ENCODE measurements at places on chromosomes 6 and 20.
A peak's percentile ranks its signal among the peaks of the same experiment; 100 is the strongest.

DNA sequence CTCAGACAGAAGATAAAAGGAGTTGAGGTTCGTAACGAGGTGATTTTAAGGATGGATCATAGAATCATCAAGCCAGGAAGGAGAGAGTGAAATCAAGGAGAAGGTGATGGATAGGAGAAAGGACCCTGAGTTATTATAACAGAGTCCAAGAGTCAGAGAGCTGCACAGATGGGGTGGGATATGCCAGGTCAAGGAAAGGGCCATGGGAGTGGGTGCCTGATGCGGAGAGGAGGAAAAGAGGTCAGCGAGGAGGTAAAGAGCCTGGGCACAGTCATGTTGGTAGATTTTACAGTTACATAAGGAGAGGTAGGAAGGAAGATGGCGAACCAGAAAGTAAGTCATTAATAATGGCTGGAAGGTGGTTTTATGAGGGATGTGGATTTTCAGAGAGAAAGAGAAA, 114.9 kb downstream of the LAMA2 start:
- no peak for DNase-seq

GRCh38 chr6:39239527-39240154, 10.4 kb upstream of the KCNK5 start:
- DNase-seq: no peak

DNA sequence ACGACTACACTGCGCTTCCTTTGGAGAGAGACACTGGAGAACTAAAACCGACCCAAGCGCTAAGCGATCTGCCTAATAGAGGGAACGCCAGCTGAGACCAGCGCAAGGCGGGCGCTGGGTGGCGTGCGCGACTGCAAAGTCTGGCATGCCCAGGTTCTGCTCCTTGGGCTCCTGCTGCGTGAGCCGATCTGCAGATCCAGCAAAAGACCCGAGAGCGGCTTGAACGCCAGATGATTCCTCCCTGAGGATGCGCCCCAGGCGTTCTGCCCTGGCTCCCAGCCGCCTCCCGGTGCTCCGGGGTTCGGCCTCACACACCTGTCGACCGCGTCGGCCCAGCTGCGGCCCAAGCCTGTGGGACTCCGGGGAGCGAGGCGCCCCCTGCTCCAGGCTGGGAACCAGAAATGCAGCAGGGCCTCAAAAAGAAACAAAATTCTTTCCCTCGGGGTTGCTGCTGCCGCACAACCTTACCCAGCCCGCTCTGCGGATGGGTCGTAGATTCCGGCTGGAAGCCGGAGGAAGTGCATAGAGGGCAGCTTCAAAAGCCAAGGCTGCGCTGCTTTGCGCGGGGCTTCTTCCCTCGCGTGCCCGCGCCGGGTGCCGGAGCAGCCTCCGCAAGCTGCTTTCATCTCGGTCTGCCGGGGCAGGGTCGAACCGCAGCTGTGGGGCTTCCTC, 17.9 kb upstream of the PRDM13 start:
- peak; percentile 58 for DNase-seq

GRCh38 chr6:119501798-119502483, 152.4 kb upstream of the MAN1A1 start:
- DNase-seq: no peak

- DNase-seq: no peak
Measured at GRCh38 chr6:138417493-138418117, 13.6 kb downstream of the HEBP2 start.

GRCh38 chr6:111871725-111872400, 1.4 kb downstream of the FYN start:
- DNase-seq: no peak

GRCh38 chr6:71385111-71385822, 96.7 kb downstream of the OGFRL1 start:
- DNase-seq: no peak

GRCh38 chr20:1083431-1084080, 34.8 kb upstream of the PSMF1 start:
- no peak for DNase-seq

DNA sequence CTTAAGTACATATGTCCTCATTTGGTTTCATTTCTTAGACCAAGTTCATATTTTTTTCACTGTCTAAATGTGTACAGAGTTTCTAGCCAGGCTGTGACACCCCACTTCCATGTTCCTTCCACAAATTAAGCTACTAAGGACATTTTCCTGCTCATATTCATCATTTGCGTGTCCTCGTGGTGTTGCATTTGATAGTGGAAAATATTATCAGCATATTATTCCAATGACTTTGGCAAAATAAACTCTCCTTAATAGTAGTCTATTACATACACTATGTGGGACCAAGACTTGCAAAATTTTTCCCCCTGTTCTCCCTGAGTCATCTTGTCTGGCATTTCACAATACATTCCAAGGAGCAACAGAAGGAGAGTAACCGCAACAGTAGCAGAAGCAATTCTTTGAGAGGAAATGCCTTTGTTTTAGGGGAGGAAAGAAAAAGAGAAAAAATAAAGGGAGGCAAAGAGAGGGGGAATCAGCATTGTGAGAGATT, 599.2 kb downstream of the COL12A1 start:
- DNase-seq: peak; percentile 47

- DNase-seq: no peak
Measured at GRCh38 chr6:122452509-122452908, 19.1 kb downstream of the SERINC1 start.

- DNase-seq: peak; percentile 77
Measured at GRCh38 chr6:33075568-33076405, at the start of gene HLA-DPB1. Gene HLA-DPB1 (plus strand): TSS chr6:33075990. CDS start chr6:33076042, 52 bp downstream.

DNA sequence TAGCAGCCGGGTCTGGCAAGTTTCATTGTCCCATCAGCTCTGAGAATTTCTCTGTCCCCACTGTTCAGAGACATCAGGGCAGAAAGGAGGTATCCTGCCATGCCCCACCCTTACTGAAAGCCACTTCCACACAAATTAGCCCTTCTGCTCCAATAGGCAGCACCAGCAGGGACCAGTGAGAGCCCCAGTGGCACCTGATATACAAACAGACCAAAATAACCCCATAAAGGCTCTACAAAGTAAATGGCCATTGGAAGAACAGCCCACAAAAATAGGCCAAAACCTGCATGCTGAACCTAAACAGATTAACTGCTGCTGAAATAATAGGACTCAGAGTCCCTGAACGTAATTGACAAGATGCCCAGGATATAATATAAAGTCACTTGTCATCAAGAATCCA, 199.9 kb downstream of the TMEM200A start:
- DNase-seq: no peak

DNA sequence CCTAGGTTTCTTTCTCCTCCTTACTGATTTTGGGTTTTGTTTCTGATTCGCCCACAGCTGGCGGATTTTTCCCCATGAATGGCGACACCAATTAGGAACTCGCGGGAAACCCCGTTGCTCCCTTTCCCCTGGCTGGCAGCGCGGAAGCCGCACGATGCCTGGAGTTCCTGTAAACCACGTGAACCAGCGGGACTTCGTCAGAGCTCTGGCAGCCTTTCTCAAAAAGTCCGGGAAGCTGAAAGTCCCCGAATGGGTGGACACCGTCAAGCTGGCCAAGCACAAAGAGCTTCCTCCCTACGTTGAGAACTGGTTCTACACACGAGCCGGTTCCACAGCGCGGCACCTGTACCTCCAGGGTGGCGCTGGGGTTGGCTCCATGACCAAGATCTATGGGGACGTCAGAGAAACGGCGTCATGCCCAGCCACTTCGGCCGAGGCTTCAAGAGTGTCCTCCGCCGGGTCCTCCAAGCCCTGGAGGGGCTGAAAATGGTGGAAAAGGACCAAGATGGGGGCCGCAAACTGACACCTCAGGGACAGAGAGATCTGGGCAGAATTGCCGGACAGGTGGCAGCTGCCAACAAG, 3.2 kb upstream of the SEC23B start:
- DNase-seq: no peak

- no peak for DNase-seq
Measured at GRCh38 chr6:21522143-21522747, 71.3 kb upstream of the SOX4 start.

GRCh38 chr6:34346175-34347119, 46.0 kb downstream of the NUDT3 start:
- no peak for DNase-seq

- DNase-seq: no peak
Measured at GRCh38 chr6:87944541-87944954, 103.1 kb upstream of the SPACA1 start.

- no peak for DNase-seq
Measured at GRCh38 chr6:66421570-66421969, 714.5 kb upstream of the EYS start.

GRCh38 chr6:107764684-107765460, 59.2 kb downstream of the SCML4 start:
- no peak for DNase-seq

DNA sequence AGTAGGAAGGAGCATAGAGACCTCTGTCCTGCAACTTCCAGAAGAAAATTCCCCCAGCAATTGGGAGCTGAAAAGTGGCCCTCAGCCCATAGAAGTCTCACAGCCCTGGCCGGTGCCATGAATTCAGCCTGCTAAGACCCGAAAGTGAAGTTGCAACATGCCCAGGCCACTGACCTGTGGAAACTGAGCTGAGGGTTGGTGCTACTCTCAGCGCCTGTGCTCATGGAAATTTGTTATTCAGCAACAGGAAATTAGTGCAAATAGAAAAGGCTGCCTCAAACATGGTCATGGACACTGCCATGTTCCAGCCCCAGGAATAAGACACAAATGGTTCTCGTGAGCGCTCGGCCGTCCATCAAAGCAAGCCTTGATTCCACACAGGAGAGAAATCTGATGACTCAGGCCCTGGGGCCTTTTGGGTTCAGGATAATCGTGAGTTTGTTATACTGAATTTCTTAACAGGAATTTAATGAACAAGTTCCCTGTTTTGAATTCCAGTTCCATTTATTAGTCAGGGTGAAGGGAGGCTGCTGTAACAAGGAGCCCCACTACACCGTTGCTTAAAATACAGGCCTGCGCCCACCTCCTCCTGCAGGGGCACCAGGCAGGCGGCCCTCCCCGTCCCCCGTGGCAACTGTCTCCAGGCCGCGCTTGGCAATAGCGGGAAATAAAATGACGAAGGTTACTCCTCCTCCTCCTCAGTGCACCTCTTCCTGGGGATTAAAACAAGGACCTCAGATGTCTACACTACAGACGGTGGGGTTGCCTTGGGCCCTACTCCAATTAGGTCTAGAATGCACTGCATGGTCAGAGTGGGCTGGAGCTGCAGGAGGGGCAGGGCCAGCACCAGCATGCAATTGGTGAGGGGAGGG, 152.9 kb downstream of the ERMARD start:
- DNase-seq: no peak

DNA sequence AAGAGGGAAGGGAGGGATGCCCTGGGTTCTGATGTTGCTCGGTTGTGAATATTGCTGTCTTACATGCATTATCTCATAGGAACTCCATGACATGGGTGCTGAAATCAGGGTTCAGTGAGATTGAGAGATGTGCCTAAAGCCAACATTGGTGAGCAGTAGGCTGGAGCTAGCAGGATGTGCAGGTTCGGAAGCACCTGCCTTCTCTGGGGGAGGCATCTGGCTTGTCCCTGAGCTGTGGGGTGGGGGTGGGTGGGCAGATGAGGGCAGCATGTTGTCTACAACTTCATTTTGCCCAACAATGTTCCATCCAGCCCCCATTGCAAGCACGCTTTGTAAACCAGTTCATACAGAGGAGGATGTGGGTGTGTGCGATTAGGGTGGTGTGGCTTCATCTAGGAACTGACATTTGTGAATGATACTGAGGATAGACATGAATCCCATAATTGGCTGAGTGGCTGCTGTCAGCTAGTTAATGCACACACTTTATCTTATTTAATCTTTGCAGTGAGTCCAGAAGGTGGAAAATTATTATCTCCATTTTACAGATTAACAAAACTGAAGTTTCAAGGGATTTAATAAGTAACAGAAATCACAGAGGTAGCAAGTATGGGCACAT, 119.4 kb downstream of the SYNDIG1 start:
- no peak for DNase-seq

DNA sequence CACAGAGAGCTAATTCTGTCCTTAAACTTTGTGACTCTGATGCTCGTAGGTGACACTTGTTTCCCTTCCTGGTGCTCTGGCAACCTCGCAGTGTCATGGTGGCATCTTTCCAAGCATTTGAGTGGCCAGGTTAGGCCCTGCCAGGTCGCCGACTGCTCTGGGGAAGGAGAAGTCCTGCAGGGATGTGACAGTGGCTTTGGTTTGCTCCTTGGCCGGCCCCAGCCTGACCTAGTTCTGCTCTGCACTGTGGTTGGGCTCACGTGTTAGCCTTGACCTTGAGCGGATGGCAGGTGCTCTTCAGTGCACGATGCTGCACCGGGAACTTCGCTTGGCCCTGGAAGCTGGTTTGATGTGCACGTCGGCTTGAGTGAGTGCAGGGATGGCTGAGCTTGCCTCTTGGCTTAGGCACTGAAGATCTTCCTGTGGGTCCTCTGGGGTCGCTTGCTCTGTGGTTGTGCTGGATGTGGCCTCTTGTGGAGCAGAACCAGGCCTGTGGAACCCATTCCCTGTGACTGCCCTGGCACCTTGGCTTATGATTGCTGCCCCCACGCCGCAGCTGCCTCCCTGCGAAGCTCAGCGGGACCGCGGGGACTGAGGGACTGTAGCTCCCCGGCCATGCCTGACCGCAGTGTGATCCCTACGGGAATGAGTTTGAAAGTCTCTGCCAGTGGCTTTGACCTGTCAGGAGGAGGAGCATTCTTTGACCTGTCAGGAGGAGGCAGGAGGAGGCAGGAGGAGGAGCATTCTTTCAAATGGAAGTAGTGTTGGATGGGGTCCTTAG, 8.7 kb downstream of the OSBPL2 start:
- DNase-seq: no peak

DNA sequence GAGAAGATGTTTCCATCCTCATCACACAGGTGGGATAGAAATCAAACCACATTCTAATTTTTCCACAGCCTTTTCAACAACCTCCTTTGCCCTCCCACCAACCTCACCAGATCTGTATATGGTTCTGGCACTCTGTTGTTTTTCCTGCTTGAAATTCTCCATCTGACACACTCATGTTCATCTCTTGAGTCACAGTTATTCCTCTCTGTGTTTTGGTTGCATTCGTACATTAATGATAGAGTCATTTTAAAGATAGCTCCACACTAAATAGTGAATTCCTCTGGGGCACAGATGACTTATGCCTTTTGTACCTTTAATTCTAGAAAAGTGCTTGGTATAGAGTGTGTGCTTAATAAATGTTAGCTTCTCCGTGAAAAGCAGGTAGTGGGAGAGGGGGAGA, 1.4 kb upstream of the GCLC start:
- DNase-seq: no peak

- DNase-seq: no peak
Measured at GRCh38 chr6:7684076-7684475, 41.8 kb upstream of the BMP6 start.

- DNase-seq: peak; percentile 42
Measured at GRCh38 chr6:47169785-47170616, 127.9 kb upstream of the ADGRF1 start.

DNA sequence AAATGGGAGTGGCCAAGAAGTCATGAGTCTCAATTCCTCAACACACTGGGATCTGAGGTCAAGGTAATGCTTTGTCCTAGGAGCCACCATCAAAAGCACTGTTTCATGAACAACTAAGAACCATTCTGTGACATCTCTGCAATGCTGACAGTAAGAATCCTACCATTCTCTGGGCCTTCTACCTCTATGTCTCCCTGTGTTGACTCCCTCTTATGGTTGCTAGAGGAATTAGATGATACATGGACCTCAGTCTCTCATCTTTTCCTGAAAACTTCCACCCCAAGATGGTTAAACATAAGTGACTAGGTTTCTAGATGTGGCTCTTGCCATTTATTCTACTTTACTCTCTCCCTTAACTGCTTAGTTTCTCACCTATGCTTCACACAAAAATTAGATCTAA, 9.1 kb downstream of the MTRF1L start:
- no peak for DNase-seq

Data from CD14-positive monocyte (primary cell).